Suprapubic skin (tissue), 4 donors: ENCODE measurements at places on chromosomes 5 and 9.

DNA sequence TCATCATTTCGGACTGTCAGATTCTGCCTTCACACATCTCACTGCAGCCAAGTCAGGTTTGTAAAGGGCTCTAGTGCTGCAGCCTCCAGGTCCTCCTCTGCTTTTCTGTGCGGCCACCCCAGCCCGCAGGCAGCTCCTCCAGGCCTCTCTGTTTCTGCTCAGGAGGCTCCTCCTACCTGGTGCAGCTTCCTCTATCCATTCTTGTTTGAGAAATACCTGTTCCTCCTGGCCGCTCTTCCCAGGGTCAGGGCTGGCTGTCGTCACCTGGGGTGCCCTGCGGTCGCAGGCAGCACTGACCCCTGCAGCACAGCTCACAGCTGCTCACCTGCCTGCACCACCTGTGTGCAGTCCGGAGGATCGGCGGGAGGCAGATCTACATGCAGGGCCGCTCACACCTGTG is 387.7 kb upstream of the IRX4 start:
- no peak for DNase-seq

GRCh38 chr5:79514391-79515105 is 614 bp upstream of the HOMER1 start:
- DNase-seq, result peak; percentile 91

DNA sequence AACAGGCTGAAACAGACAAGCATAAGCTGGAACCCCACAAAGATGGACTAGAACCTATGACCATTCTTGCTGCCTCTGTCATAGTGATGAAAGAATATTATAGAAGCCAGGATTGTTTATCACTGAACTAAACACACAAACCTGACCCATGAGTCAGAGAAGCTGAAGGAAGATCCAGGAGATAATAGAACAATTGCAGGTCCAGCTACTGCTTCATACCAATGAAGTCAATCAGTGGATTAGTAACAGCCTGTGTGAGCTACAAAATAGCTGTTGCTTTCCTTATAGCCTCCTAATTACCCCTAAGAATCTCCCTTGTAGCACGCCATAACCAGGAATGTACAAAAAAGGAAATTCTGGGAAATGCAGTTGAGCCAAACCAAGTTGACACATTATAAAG is 459.9 kb upstream of the ZNF462 start:
- no peak for DNase-seq

DNA sequence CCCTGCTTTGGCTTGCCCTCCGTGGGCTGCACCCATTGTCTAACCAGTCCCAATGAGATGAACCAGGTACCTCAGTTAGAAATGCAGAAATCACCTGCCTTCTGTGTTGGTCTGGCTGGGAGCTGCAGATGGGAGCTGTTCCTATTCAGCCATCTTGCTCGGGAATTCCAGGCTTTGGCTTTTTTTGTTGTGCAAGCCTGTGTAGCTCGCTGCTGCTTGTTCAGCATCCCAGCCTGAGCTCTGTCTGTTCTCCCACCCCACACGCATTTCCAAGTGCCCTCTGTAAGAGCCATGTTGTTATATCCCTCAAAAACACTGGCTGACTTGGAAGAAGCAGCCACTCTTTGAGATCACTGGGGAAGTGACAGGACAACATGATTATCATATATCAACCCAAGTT is 101.6 kb upstream of the DPYSL3 start:
- no peak for DNase-seq

DNA sequence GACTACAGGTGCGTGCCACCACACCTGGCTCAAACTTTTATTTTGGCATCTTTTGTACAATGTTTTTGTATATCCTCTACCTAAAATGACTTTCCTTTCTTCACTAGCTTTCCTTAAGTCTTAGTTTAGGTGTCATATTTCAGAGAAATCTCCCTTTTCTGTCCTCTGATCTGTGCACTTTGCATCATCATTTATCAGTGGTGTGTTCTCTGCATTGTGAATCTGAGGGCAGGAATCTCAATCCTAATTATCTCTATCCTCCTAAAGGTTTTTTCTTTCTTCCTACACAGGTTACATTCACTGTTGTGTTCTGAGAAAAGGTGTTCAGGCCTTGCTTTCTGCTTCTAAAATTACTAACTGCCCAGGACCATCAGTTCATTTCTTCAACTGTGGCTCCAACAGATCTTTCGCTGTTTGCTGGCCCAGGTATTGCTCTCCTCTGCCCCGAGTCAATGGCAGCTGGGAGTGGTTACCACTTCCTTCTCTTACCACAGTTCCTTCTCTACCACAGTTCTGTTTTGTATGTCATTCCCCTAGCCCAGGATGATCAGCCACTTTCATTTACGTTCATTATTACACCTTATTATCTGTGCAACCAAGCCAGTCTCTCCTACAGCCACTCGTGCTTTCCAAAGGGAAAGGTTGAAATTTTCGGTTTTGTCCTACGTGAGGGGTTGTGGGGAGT is 14.0 kb downstream of the TGFBR1 start:
- DNase-seq, result no peak

DNA sequence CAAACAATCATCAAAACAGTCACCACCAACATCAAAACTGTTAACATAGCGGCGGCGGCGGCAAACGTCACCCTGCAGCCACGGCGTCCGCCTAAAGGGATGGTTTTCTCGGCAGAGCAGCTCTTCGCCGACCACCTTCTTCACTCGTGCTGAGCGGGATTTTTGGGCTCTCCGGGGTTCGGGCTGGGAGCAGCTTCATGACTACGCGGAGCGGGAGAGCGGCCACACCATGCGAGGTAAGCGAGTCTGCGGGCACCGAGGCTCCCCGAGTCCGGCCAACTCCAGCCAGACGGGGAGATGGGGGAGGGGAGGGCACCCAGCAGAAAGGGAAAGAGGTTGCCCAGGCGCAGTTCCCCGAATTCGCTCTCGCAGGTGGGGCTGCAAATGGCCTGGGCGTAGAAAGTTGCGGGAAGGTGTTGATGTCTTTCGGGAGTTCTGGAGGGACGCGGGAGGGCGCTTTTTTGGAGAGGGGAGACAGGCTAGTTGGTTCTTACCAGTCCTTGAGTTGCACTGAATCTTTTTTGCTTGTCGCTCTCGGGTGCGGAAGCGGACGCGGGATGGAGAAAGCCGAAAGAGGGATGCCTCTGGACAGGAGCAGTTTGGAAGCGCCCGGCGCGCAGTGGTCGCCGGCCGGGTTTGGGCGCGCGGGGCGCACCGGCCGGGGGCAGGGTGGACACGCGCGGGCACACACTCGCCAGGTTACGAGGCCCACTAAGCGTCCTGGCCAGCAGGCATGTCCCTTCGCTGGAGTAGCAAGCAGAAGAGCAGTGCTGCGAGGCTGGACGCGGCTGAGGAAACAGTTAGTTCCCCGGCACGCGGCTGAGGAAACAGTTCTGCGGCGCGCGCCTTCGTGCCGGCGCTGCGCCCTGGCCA is 849 bp downstream of the RORB start:
- no peak for DNase-seq

GRCh38 chr5:36279054-36279698 is 22.5 kb downstream of the RANBP3L start:
- no peak for DNase-seq

GRCh38 chr5:111469903-111470302 is 42.4 kb downstream of the STARD4 start:
- no peak for DNase-seq

GRCh38 chr5:113061846-113062780 is 85.5 kb downstream of the DCP2 start:
- no peak for DNase-seq

GRCh38 chr5:81251922-81252321 is 18.8 kb downstream of the CKMT2 start:
- no peak for DNase-seq

DNA sequence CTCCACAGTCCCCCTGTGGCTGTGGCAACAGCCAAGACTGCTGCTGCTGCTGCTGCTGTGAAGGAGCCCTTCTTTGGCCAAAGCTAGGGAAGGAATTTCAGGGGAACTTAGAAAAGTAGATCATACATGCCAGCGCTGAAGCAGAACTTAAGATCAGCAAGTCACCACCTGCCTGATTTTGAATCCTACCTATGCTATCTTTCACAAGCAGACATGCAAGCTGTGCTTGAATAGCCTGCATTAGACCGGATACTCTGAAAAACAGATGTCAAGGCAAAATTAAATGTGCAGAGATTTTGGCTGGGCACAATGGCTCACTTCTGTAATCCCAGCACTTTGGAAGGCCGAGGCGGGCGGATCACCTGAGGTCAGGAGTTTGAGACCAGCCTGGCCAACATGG is 99.3 kb upstream of the ZNF366 start:
- DNase-seq, result no peak

- DNase-seq, result no peak
Observed at GRCh38 chr5:14472986-14473567, 108.5 kb upstream of the OTULINL start.

DNA sequence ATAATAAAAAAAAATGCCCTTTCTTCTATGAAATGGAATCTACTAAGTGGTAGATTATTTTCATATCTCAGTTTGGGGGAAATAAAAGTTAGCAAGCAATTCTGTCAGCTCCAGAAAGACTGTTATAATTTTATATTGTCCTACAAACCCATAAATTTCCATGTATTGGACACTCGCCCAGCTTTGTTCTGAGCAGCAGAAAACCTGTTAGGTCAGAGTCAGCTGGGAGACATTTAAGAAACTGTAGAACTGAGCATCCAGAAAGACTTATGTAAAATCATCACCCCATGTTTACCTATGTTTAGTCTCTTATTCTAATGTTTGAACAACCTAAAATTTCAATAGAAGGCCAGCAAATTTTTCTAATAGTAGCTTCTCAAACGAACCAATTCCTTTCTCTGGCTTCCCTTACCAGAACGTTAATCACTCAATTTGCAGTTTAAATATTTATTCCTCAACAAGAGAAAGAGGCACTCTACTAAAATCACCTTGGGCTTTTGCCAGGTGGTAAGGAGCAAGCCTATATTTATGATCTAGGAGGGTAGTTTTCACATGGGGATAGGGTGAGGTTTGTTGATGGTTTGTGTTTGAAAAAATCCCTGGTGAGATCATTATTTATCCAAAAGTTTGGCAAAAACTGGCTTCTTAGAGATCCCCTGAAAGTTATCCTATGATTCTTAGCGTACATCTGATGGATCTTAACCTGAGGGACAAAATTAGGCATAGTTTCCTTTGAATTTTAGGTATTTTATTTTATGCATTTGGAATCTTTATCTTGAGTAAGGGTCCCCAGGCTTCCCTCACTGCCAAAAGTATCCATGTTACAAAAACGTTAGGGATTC is 34.4 kb downstream of the MACROH2A1 start:
- no peak for DNase-seq

DNA sequence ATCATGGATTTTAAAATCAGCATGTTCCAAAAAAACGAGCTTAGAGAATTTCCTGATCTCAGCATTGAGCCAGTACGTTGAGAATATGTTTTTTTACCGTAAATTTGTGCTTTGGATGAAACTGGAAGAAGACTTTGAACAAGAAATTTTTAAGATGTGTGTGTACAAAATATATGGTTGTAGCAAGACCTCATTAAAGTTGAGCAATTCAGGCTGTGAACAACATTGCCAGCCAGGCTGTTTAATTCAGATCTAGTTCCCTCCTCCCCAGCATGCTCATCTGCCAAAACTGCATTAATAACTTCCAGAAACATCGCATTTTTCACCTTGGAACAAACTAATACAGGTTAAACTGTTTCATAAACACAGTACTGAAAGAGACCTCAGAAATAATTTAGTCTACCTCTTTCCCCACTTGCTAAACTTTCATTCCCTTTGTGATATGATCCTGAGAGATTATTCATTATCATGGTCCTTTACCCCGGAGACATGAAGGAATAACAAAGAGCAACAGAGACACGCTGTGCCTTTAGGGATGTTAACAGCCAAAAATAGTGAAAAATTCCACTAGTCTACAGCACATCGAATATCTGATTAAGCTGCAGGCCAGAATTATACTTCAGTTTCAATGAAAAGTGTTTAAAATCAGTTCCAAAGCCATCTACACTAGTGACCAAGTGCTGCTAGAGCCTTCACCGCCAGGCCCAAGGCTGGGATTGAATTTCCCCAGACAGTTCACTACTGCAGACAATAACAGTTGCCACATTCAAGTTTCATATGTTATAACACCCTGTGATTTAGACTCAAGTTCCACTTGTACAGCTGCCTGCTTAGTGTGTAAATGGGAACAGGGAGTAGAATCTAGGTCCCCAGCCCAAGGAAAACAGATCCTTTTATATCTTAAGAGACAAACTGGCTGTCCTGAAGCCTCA is 89.6 kb downstream of the EFNA5 start:
- no peak for DNase-seq

DNA sequence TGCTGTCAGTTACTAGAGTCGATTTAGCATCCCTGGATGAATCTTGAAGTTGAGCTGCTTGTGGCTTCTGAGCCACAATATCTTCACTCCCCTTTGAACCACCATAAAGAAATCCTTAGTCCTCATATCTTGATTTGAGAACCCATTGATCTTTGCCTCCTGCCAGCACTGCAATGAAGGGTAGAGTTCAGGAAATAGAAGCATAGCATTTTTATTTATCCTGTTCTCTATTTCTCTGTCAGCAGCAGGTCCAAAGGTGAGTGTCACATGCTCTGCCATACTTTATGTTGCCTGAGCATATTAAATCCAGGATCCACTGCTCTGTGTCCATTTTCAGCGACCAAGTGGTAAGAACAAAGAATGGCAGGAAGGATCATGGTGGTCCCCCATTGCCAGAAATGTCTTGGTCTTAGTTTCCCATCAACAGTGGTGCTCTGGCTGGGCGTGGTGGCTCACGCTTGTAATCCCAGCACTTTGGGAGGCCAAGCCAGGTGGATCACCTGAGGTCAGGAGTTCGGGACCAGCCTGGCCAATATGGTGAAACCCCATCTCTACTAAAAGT is 80.2 kb upstream of the PANK3 start:
- DNase-seq, result no peak

GRCh38 chr5:53974021-53974420 is 336.4 kb downstream of the ARL15 start:
- no peak for DNase-seq

GRCh38 chr5:88732181-88732633 is 150.8 kb downstream of the MEF2C start:
- no peak for DNase-seq

- DNase-seq, result no peak
Observed at GRCh38 chr5:18375641-18376040, 741.4 kb downstream of the TAF11L14 start.

DNA sequence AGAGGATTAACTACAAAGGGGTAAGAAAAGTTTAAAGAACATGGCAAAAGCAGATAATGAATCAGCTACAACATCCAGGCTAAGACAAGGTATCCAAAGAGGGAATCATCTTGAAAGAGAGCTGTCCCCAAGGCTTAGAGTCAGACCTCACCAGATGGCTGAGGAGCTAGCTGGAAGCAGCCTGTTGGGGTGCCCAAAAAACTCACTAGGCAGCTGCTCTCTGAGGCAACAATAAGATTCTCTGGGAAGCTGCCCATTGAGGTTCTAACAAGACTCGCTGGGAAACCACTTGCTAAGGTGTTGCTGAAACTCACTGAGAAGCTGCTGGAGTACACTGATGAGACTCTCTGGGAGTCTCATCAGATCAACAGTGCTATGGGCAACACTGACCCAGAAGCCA is 185.2 kb downstream of the CETN3 start:
- no peak for DNase-seq

- DNase-seq, result no peak
Observed at GRCh38 chr9:116075191-116075590, 78.4 kb upstream of the PAPPA start.
